DMS 273 treated with DMSO at 0.1 percent for 48 hours (cell line): ENCODE measurements at places on chromosomes 2 and 18.

GRCh38 chr2:862355-862687 lies 88.3 kb upstream of the SNTG2 start:
- no peak for DNase-seq

DNA sequence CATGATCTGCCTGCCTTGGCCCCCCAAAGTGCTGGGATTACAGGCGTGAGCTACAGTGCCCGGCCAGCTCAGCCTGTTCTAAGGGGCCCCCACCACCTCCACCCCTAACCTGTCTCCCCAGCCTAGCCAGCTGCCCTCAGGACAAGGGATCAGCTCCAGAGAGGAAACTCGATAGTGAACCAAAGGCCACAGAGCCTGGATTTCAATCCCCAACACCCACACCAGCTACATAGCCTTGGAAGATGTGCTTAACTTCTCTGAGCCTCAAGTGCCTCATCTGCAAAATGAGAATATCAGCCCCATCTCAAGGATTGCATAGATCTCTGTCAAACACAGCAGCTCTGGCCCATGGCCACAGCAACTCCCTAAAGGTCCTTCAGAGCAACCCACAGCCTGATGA lies 32.0 kb downstream of the BIN1 start:
- DNase-seq = no peak

GRCh38 chr2:17667898-17668297 lies 85.7 kb downstream of the SMC6 start:
- no peak for DNase-seq

GRCh38 chr2:144078106-144078505 lies 441.8 kb downstream of the ZEB2 start:
- no peak for DNase-seq

GRCh38 chr18:24271381-24272228 lies 126.0 kb downstream of the OSBPL1A start:
- peak; percentile 36 for DNase-seq

DNA sequence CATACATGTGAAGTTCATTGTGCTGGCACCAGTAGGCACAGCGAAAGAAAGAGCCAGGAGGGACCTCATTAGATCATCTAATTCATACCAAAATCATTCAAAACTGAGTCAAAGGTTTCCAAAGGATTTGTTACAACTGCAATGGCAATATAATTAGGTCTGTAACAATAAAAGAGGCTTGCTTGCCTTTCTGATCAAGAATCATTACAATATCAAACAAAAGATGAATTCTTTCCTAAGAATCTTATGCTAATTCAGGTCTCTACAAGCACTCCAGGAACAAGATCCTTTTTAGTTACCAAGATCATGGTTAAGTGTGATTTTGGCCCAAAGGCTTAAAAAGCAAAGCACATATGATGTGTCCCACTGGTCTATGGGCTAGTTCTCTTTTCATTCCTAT lies 41.9 kb upstream of the ITPRID2 start:
- DNase-seq = no peak

- DNase-seq = peak; percentile 16
Observed at GRCh38 chr2:204776781-204777559, 231.7 kb downstream of the PARD3B start.

- no peak for DNase-seq
Observed at GRCh38 chr18:76771192-76771799, 51.1 kb upstream of the ZNF236 start.

DNA sequence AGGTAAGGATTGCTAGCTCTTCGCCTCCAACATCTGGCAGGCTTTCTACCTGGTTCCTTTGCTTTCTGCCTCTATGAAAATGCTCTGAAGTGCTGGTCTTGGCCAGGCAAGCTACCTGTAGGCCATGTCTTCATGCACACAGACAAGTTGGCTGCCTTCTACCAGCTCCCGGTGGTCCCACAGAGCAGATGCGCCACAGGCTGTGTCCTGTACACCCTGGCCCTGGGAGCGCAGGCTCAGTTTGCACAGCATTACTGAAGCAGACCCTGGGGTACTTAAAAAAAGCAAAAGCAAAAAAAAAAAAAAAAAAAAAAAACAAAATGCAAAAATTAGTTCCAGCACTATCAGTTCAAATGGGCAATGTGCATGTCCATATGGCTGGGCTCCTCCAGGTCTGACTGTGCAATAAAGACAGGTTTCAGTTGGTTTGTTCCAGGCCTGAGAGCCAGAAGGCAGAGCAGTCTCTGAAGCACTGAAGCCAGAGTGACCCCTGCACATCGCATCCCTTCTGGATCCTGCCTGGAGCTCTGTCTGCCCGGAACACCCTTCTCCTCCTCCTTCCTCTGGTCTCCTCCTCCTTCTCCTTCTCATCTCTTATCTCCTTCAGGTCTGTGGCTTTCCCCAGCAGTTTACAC lies 288.0 kb upstream of the REV1 start:
- no peak for DNase-seq

DNA sequence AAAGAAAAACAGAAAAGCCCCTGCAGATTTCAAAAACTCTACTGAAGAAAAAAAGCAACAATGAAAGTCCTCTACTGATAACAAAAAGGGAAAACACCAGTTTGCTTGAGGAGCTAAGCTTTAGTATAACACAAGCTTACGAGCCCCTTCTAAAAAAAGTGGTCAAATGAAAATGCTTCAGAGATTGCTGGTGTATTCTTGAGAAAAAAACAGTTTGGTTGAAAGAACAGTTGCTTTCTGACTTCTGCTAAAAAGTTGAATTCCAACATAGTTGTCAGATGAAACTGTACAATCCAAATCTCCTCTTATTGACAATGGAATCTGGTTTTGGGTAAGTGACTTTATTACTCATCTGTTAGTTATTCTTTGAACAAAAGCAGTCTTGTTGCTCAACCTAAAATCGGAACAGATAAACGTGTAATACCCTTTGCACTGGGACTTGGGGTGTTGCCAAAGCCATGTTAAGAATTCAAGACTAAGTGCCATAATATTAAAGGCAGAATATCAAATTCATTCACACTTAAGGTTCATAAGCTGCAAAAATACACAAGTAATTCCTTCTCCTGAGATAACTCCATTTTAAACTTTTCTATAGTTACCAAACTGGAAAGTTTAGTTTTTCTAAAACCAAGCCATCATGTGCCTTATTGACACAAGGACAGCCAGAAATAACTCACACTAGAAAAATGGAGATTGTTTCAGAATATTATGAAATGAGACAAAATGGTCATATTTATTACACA lies 45.3 kb upstream of the SPAG16 start:
- no peak for DNase-seq

DNA sequence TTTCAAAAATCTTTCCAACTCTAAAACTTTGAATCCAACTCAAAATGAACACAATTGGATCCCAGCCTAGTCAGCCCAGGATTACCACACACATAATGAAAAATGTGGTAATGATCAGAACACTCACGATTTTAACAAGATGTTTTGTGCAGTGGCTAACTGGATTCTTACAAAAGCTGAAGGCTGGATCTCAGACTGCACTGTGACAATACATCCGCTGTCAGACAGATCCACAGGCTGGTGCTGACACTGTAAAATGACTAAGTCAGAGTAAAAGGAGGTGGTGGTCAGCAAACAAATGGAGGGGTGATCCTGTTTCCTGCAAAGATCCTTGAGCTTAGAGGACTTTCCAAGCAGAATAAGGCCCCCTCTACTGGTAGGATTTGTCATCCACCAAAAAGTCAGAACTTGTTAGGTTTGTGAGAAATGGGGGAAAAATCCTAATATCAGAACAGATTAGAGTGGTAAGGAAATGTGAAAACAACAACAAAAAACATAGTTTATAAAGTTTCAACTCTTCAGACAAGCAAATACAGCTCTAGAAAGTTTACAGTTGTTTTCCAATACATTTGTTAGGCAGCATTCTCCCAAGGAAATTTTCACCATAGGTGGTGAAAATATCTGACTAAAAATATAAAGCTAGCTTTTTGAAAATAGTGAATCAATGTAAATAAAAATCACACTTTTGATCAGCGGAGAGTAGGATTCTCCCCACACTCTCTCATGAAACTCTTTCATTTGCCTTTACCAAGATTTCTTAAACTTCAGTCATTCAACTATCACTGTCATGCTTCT lies 211.9 kb downstream of the AGPS start:
- DNase-seq = peak; percentile 74

DNA sequence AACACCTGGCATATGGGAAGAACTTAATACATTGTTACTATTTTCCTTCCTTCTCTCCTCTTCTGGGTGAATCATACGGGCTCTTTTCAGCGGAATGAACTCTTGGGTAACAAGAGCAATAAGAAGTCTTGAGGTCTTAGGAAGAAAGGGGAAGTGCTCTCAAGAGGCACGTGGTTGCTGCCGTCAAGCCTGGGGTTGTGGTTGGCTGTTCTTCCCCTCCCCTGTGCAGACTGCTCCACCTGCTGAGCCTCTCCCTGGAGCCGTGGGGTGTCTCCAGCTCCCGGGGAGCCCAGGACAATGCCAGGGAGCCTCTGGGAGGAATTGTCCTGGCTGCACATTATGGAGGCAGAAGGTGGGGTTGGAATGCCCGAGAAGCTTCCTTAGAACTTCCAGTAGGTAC lies 19.4 kb downstream of the TOGARAM2 start:
- DNase-seq = no peak

DNA sequence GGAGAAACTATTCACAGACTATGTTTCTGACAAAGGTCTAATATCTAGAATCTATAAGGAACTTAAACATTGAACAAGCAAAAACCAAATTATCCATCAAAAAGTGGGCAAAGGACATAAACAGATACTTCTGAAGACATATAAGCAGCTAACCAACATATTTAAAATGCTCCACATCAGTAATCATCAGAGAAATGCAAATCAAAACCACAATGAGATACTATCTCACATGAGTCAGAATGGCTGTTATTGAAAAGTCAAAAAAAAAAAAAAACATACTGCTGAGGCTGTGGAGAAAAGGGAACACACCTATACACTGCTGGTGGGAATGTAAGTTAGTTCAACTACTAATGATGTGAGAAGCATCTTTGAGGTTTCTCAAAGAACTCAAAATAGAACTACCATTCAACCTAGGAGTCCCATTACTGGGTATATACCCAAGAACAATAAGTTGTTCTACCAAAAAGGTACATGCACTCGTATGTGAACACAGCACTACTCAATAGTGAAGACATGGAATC lies 220.4 kb upstream of the TFPI start:
- DNase-seq = no peak

- DNase-seq = no peak
Observed at GRCh38 chr2:217859926-217860325, 142.9 kb downstream of the TNS1 start.

DNA sequence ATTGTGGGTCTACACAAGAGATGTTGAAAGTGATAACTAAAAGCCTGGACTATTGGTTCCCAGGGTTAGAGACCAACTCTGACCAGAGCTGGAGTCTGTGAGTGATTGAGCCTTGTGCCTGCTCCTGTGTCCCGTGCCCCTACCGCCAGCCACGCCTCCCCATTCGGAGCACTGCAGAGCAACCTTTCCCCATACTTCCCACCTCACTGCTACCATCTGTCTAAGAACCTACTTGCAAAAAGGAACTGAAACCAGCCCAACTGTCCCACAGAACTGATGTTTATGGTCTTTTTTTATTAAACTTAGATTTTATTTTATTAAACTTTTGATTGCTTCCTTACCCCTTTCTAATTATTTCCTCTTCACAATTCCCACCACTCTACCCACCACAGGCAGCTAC lies 300.3 kb upstream of the MGAT5 start:
- DNase-seq = no peak

DNA sequence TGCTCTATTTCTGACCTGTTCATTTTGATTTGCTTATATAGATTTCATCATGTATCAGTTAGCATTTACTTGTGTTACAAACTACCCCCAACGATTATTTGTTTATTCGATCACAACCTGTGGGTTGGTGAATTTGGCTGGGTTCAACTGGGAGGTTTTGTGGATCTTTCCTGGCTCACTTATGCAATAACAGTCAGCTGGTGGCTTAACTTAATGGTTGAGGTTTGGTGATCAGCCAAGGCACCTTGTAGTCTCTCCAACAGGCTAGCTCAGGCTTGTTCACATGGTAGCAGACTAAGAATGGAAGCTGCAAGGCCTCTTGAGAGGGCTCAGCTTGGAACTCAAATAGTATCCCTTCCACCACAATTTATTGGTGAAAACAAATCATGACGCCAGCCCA lies 5.4 kb upstream of the PUM2 start:
- peak; percentile 81 for DNase-seq

- peak; percentile 92 for DNase-seq
Observed at GRCh38 chr2:150234787-150235446, 252.6 kb downstream of the RND3 start.

- no peak for DNase-seq
Observed at GRCh38 chr2:62363166-62363565, 142.8 kb downstream of the TMEM17 start.

- DNase-seq = no peak
Observed at GRCh38 chr18:10912790-10913545, 236.4 kb downstream of the PIEZO2 start.

DNA sequence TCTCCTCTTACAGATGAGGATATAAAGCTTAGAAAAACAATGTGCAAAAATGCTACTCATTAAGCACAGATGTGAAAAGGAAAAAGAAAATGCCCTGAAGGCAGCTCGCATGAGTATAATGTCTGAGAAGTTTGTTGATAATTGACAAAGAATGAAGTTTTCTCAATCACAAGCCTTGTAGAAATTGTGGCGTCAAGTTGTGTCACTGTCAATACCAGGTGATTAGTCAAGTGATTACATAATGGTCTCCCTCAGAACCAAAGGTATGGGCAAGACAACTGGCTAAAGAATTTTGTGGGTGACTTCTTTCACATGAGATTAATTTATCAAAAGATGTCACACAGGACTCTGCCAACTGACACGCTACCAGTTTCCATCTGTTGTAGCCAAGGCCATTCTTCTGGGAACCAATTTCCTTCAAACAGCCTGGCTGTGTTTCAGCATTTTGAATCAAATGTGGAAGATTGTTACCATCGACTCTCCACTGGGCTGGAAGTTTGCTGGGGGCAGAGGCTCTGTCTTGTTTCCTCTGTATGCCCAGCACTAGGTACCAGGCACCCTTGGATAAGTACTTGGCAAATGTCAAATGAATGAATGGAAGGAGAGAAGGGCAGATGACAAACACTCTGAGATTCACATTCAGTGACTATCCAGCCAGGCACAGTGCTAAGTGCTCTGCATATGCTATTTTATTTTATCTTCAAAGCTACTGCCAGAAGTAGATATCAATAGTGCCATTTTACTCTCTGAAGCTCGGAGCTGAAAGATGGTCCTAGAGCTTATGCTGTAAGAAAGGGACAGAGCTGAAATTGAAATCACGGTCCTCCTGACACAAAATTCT lies 5.9 kb upstream of the FN1 start:
- DNase-seq = no peak

- DNase-seq = no peak
Observed at GRCh38 chr2:228268756-228269155, 87.3 kb upstream of the SPHKAP start.

DNA sequence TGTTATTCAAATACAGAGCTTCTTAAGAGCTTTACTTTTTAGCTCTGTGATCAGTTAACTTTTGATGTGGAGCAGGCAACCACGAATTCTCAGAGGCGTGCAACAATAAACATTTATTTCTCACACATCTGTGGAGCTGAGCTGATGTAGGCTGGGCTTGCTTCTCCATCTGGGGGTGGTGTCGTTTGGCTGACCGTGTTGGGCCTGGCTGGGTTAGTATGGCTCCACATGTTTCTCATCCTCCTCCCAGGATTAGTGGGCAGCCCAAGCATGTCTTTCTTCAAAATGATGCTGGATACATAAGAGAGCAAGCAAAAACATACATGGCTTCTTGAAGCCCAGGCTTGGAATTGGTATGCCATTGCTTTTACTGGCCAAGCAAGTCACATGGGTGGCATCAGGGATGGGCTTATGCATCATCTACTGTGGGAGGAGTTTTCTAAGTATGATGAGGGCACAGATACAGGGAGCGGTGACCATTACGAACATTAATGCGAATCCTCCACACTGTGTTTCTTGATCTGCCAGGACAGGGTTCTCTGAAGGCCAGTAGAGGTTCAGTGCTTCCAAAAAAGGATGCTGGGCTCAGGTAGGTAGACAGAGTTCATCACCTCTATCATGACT lies 157.0 kb upstream of the TNP1 start:
- no peak for DNase-seq
